Choroid plexus epithelial cell (primary cell): ENCODE measurements at places on chromosomes 11 and 22.

- DNase-seq = no peak
These were observed 67.2 kb downstream of the PRCP start for GRCh38 chr11:82832983-82833382.

DNA sequence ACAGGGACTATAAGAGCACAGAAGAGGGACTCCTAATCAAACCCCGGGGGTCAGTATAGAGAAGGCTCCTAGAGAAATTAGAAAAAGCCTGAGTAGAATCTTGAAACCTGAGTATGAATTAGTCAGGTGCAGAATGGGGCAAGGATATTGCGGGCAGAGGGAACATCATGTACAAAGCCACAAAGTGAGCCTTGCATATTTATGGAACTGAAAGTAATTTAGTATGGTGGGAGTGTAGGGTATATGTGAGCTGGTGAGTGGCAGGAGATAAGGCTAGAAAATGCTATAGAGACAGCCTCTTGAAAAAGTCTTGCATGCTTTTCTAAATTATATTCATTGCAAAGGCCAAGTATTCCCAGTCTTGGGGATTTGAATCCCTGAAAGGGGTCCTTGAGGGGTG is 93.7 kb downstream of the STIM1 start:
- no peak for DNase-seq

- no peak for DNase-seq
These were observed 277.1 kb upstream of the MPPED2 start for GRCh38 chr11:30863209-30863608.

DNA sequence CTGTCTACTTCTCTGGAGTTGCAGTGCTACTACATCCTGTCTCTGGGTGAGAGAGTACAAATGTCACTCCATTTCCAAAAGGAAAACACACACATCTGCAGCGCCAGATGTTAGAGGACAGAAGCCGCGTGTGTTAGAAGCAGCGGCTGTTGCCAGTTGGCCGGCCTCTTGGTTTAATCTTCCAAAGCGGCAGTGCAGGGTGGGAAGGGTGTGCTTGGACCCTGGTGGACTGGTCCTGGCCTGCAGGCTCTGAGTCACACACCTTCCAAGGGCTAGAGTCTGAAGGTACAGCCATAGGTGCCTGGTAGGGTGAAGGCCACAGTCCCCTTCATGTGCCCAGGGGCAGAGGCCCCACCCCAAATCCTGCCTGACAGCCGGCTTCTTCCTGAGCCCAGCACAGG is 99.8 kb downstream of the CTTN start:
- no peak for DNase-seq

DNA sequence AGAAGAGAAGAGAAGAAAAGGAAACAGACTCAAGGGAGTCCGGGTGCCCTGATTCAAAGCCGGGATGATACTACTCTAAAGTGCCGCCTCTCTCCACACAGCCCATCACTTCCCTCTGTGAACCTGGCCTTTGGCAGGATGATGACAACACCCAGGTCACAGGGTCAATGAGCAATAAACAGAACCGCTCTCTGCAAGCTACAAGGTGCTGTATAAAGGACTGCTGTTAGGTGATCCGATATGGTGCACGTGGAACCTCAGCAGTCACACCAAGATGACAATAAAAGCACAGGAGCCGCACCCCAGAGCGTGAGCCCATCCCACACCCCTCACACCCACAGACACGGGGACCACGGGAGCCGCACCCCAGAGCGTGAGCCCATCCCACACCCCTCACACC is 10.7 kb downstream of the TTLL1 start:
- no peak for DNase-seq

GRCh38 chr11:94877443-94878200 is 95.7 kb downstream of the CWC15 start:
- peak; percentile 69 for DNase-seq

DNA sequence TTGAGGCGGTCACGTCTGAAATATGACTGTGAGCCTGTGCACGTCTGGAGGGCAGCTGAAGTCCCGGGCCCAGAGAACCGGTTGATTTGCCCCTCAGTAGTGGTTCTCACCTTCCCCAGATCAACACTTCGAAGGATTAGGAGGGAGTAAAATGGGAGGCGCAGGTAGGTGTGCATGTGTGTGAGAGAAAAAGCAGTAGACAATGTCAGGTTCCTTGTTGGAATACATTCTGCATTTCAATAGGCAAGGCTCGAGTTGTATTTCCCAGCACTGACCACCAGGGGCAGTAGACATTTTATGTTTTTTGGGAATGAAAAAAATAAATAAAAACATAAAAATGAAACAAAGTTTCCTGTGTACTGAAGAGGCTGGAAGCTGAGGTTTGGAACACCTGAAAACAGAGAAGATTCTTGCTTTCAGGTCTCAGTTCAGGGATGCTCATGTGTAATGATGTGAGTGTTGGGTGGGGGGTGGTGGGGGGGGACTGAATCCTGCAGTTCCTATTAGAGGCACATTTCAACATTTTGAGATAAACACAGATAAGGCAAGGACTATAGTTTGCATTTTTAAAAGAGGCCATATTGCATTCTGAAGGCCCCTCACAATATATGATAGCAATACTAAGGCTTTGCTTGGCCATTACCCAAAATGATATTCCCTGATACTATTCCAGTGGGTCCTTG is 333.9 kb downstream of the CADM1 start:
- DNase-seq = peak; percentile 68

GRCh38 chr11:46127150-46127638 is 5.9 kb upstream of the PHF21A start:
- peak; percentile 80 for DNase-seq

GRCh38 chr22:20563941-20564371 is 56.5 kb downstream of the MED15 start:
- DNase-seq = no peak

DNA sequence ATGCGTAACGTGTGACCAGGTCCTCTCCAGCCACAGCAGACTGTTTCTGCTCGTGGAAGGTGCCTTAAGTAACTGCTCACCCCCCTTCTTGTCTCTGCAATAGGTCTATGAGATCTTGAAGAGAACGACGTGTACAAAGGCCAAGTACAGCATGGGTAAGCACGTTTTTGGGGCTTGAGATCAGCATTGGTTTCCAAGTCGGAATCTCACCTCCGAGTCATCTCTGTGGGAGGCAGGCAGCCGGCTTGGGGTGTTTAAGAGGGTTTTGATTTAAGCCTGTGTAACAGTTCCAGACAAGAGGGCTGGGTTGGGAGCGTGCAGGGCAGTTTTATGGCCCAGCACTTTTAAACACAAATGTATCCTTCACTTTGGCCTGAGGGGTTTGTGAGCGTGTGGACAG is 30.1 kb downstream of the ANO1 start:
- peak; percentile 50 for DNase-seq

DNA sequence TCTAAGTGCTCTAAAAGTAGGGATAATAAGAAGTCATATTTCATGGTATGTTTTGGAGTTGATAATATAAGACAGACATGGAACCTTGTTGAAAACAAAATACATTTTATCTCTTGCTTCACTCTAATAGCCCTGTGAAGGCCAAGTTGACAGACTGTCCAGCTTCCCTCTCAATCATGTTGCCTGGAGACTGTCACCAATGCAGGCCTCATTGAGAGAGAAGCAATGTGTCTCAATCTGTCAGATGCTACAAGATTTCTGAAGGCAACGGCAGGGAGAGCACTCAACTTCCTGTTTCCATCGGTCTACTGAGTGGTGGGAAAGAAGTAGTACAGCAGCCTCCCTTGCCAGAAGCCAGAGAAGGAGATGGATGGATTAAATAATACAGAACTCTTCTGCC is 23.6 kb upstream of the FJX1 start:
- DNase-seq = no peak

DNA sequence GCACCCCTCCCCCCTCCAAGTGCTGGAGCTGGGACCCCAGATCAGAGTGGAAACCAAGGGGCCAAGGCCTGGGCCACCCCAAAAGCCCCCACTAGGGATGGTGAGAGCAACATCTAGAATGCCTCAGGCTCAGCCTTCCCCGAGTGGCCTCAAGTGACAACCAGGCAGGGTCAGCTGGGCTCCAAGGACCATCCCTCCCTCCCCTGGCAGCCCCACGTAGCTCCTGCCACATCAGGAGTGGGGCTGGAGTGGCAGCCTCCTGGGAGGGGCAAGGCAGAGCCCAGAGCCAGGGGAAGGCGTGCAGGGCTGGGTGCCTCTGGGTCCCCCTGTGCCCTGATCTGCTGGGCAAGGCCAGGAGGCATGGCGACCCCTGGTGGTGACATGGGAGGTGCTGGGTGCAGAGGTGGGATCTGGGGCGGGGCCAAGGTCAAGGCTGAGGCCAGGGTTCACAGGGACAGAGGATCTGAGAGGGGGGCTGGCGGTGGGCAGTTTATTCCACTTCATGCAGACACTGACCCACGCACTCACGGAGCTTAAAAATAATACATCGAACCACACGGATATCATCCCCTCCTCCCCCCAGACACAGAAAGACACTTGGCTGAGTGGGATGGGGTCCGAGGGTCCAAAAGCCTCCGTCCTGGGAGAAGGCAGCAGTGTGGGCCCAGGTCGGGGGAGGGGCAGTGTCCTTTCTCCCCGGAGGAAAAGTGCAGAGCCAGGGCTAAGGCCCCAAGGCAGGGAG is 15.8 kb upstream of the EHD1 start:
- peak; percentile 61 for DNase-seq

- no peak for DNase-seq
These were observed 118.0 kb downstream of the SIK3 start for GRCh38 chr11:116980136-116980793.

DNA sequence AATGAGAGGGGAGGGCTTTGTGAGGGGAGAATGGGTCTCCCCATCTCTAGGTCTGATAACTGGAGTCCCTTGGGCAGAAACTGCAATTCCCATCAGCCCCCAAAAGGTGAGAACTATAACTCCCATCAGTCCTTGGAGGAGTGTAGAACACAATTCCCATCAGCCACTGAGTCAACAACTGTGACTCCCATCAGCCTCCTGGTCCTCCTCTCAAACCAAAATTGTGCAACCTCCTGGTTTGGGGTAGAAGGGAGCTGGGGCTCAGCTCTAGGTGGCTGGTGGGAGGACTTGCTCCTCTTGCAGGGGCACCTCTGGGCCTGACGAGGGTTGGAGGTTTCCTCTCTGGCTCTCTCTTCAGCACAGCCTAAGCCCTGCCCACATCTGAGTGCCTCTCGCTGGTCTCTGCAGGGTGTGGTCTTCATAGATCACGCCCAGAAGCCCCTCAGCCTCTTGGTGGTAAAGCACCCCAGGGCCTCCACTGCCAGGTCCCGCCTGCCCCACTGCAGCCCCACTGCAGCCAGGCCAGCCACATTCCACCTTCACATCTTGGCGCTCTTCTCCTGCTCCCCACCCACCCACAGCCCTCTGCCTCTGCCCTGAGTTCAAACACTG is 18.5 kb downstream of the SLC22A12 start:
- DNase-seq = no peak

GRCh38 chr22:19016081-19016766 is 80.1 kb upstream of the PRODH start:
- no peak for DNase-seq

DNA sequence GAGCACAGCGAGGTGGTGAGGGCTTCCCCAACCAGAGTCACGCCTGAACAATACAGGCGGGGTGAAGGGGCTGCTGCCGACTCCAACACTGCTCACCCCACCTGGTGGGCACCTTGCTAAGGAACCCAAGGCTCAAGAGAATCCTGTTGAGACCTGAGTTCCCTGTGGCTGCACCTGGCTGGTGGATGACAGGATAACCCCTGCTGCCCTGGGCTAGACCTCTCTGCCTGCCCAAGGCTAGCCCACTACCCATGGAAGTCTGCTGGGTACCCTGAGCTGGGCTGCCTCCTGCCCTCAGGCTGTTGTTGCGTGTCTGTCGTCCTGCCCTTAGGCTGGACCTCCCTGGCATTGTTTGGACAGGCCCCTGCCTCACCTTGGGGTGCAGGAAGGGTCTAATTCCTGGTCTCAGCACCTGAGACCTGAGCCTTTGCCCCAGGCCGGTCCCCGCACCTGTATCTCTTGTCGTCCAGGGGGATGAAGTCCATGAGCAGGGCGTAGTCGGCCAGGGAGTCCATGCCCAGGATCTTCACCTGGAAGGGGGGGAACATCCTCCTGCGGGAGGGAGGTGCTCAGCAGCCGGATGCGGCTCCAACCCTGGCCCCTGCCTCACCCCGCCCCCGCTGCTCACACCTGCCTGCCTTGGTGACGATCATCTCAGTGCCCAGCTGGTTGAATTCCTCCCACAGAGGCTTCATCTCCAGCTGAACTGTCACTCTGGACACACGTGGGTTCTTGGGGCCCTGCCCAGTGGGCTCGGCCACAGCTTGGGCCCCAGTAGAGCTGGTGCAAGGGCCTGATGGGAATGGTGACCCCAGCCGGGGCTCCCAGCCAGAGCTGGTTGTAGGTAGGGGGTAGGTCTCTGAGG is 4.9 kb upstream of the NUDT8 start:
- no peak for DNase-seq

GRCh38 chr11:70578831-70579230 is 180.5 kb downstream of the CTTN start:
- DNase-seq = no peak

DNA sequence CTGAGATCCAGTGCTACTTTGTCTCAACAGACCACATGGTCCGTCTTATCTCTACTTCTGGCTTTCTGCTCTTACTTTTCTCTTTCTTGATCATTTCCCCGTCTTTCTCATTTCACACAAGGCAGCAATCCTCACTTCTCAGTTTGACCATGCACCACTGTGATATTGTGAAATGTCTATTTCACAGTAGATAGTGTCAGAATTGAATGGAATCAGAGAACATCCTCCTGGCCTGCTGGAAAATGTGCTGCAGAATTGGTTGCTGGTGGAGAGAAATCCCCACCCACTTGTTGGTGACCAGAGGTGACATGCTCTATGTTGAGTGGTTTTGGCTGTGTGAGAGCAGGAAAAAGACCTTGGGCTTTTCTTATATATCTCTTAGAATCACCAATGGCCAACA is 57.8 kb upstream of the RCN1 start:
- DNase-seq = peak; percentile 26

- no peak for DNase-seq
These were observed 17.9 kb downstream of the ART5 start for GRCh38 chr11:3623767-3624458.

DNA sequence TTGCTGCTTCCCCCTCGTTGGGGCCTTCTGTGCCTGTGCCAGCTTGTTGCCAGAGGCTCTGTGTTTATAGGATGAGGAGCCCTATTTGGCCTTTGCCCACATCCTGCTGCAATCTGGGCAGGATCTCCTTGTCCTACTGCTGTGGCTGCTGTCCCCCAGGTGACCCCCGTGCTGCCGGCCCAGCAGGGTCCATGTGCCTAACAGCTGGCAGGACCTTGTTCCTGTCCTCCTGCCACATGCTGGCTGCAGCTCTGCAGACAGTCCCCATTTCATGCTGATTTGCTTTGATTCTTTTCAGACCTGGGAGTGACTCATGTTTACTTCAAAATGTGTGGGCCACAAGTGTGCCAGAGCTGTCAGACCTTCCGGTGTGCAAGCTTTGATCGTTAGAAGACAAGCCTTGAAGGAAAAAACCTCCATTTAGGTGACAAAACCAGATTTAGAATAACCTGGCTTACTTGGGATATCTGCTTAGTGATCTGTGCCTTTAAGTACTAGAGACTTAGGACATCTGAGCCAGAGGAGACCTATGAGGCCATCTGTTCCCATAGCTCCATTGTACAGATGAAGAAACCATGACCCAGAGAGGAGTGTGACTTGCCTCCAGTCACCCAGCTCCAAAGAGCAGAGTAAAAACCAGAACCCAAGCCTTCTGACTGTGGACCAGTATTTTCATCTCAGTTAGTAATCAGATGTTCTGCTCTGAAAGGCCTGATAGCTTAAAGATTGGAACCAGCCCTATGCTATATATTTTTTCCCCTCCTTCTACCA is 11.1 kb downstream of the NAV2 start:
- peak; percentile 57 for DNase-seq
